AG04449 (cell line): ENCODE measurements at places on chromosomes 5 and 9.

- DNase-seq = no peak
Measured at GRCh38 chr9:100590481-100590880, 12.6 kb downstream of the CAVIN4 start.

DNA sequence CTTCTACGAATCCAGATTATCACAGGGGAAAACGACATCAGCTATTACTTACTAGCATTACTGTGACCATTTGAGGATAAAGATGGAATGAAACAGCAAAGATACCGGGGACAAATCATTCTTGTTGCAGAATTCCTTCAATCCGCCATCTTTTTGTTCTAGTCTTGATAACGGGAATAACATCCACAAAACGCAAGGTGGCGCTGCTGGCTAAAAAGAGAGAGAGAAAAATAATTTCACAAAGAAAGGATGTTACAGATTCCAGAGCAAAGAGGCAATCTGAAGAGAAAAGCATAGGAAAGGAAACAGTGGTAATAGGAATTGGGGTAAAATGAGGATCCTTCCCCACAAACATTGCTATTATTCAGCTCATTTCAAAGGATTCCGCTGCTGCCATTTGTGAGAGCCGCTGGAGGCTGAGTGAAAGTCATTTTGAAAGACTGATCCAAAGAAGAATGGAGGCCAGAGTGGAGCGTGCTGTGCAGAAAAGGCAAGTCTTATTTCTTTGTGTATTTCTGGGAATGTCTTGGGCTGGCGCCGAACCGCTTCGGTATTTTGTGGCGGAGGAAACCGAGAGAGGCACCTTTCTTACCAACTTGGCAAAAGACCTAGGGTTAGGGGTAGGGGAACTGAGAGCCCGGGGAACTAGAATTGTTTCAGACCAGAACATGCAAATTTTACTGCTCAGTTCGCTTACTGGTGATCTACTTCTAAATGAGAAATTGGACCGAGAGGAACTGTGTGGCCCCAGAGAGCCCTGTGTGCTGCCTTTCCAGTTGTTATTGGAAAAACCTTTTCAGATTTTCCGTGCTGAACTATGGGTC lies at the start of gene PCDHB7:
PCDHB7 (plus strand) TSS at position 264 of the 824 bp plus-strand sequence; CDS start at position 456, 192 bp downstream.
- no peak for DNase-seq

- no peak for DNase-seq
Measured at GRCh38 chr9:136686534-136686793, 793 bp downstream of the AGPAT2 start.

- no peak for DNase-seq
Measured at GRCh38 chr9:68498816-68499215, 41.9 kb downstream of the TMEM252 start.

- DNase-seq = no peak
Measured at GRCh38 chr9:91902475-91903125, 47.4 kb downstream of the ROR2 start.

DNA sequence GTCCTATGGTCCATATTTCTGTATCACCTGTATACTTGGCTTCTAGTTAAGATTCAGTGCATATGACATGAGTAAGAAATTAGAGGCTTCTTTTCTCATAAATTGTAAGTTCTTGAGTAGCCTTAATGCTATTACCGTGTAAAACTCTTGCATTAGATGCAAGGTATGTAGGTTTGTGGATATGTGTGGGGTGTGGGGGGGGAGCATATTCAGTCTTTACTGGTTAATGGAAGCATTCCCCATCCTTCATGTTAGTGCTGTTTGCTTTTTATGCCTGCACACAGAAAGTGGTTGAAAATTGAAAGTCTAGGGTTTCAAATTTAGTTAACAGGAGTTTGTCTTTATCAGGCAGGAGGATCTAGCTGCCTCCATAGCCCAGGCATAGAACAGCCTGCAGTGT lies 16.1 kb downstream of the RAI14 start:
- DNase-seq = no peak

- no peak for DNase-seq
Measured at GRCh38 chr5:172926796-172927195, 32.4 kb upstream of the RPL26L1 start.

- DNase-seq = no peak
Measured at GRCh38 chr5:5278815-5279381, 138.8 kb downstream of the ADAMTS16 start.

DNA sequence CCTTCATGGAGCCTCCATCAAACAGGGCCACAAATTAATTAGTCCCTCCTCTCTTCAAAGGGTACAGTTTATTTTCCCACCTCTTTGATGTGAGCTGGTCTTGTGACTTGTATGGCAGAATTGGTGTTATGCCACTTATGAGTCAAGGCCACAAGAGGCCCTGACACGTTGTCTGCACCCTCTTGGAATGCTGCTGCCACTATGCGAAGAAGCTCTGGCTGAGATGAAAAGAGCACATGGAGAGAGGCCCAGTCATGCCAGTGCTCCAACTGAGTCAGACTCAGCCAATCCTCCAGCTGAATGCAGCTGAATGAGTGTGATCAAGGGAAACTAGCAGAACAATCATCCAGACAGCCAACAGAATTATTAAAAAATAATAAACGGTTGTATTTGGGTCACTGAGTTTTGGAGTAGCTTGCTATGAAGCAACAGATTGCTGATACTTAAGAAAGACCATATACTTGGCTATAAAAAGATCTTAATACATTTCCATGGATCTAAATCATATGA lies 128.3 kb downstream of the MARCHF11 start:
- DNase-seq = no peak

DNA sequence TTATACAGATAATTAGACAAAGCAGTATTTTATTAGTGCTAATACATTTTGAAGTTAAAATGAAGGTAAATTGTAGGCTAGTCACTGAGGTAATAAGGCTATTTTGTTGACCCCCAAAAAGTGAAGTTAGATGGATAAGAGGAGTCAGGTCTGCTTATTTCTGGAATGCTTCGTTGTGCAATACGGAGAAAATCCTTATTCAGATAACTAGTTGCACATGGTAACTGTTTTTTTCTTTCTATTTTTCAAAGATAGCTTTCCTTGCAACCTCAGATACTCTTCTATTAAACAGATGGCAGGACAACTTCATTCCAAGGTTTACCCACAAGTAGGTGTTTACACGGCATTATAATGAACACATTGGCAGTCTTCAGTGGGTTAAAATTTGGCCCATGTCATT lies 101.1 kb downstream of the TMEM174 start:
- no peak for DNase-seq

DNA sequence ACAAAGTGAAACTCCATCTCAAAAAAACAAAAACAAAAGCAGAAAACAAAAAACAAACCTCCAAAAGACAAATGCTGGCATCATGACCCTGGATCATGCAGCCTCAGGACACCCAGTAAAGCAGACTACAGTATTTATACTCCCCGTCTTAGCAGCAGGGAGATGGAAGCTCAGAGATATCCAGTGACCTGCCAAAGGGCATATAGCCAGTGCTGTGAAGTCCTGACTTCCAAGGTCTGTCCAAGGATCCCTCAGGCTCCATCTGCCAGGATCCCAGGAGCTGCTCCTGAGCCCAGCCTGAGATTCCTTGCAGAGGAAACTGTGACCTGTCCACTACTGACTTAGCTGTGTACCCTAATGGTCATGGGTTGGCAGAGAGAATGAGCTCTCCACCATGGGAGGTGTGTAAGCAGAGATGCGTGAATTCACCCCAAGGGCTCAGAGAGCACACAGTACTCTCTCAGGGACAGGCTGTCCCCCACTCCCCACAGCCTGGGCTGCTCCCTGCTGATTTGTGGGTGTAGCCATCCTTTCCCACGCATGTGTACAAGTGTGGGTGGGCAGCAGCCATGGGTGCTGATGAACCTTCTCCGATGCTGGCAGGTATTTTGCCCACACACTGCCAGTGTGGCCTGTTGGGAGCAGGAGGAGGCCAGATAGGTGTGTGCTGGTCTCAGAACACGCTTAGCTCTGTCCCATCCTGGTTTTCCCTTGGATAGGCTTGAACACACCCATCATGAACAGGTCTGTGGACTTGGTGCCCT lies 2.1 kb upstream of the WNK2 start:
- DNase-seq = no peak

- no peak for DNase-seq
Measured at GRCh38 chr5:115584501-115584900, 17.8 kb downstream of the TICAM2 start.

DNA sequence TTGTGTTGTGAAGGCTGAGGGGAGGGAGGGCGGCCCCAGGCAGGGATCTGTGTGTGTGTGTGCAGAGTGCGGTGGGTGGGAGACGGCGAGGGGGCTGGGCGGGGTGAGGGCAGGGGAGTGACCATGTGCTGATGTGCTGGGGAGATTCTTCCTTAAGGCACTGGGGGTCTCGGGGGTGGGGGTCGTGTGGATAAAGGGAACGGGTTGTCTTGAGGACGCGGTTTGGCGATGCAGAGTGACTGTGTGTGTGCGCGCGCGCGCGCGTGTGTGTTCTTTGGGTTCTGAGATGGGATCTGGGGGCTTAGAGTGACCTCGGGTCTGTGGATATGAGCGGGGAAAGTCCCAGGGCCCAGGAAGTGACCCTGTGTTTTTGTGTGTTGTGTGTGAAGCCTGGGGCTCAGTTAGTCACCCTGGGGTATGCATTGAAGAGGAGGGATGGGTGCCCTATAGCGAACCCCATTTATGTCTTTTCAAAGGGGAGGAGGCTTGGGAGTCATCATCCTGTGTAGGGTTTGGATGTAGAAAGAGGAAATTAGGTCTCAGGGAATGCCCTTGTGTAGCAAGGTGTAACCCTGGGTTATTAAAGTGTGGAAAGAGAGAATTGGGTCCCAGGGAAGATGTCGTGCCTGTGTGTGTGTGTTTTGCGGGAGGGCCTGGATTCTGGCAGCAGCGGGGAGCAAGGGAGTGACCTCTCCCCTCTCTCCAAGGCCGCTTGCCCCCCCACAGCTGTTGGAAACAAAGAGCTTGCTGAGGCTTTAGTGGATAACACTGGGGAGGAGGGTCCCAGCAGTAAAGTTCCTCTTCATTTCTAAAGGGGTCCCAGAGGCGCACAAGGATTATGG lies 1.4 kb downstream of the TMEFF1 start:
- DNase-seq = no peak
